ENCODE measurements at places on chromosomes 3 and 15.
A peak's percentile ranks its signal among the peaks of the same experiment; 100 is the strongest.

GRCh38 chr3:9600597-9600996 lies 47.0 kb upstream of the LHFPL4 start:
- no peak for DNase-seq

- peak; percentile 45 for DNase-seq
Measured at GRCh38 chr3:8443829-8444791, 57.5 kb upstream of the LMCD1 start.

DNA sequence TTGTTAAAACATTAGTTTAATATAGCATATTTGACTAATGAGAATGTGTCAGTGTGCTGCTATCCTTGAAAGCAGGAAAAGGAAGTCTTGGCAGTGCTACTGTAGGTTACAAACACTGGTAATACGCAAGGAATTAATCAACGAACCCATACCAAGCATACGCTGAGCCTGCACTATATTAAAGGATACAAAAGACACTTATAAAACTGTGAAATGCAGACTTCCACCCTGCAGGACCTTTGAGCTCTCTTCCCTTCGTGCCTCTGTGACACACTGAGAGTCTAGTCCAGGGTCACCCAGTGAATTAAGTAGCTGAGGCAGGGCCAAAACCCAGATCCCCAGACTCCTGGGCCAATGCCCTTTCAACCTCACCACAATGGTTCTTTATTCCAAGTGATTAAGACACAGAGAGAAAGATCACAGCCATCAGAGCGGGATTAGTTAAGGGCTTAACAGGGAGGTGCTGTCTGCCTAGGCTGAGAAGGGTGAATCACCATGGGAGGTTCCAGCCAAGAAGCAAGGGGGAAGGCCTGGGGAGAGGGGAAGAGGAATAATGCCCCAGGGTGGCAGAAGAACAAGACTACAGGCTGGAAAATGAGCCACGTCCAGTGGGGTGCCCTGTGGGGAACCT lies 6.8 kb downstream of the ANXA2 start:
- DNase-seq: no peak

DNA sequence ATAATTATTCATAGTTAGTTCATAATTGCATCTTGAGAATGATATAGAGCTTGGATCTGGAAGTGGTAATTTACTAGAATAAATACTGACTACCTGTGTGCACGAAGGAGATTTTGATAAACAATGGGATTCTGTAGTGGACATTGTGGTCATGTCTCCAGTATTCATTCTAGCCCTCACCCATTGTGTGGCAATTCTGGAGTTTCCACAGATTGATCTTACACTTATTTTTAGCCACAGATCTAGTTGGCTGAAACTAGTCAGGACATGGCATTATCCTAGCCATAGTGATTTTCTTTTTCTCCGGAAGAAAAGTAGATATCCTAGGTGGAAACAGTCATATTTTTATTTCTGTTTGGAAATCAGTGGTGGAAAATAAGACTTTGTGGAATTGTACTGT lies 833.1 kb downstream of the NAALADL2 start:
- no peak for DNase-seq

DNA sequence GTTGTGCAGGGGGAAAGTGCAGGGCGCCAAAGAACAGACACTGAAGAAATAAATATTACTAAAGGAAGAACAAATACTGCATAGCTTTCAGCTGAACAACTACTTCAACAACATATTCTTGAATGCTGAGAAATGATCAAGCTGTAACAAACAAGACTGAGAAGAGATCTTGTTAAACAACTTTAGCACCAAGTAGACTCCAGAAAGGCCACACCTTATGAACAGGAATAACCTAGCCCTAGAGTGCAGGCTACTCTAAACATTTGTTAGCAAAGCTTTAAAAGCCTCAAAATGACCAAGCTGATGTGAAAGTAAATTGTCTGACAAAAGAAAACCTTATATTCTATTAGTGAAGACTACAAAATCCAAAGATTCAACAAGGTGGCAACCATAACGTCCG lies 83.2 kb downstream of the POLQ start:
- no peak for DNase-seq

GRCh38 chr15:101303408-101303807 lies 8.4 kb upstream of the SNRPA1 start:
- no peak for DNase-seq

- no peak for DNase-seq
Measured at GRCh38 chr3:13647298-13648059, 98.6 kb downstream of the FBLN2 start.

GRCh38 chr15:91940496-91941381 lies 87.2 kb downstream of the SLCO3A1 start:
- no peak for DNase-seq

DNA sequence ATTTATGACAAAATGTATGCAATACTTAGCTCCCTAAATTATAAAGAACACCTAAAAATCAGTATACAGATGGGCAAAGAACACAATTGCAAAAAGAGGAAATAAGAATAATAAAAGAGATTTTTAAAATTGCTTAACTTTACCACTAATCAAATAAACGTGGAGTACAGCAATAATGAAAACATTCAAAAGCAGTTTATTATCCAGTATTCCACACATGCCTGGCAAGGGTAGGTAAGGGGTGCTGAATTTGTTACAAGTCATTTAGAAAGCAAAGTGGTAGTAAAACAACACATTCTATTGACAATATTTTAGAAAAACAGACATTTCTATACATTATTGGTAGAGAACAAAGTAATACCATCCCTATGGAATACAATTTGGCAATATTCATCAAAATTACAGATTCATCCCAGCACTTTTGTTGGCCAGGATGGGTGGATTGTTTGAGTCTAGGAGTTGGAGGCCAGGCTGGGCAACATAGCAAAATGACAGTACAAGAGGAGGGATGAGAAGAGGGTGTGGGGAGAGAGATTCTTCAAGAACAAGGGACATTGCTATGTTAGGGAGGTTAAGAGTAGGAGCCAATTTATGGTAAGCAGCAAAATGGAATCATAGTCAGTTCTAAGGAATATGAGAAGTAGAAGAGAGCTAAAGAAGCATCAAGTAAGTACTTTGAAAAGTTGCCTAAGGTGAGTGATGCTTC lies 3.7 kb upstream of the ACKR4 start:
- no peak for DNase-seq

- DNase-seq: no peak
Measured at GRCh38 chr15:47616876-47617275, 100.4 kb upstream of the SEMA6D start.

GRCh38 chr3:73493543-73494308 lies 131.0 kb downstream of the PDZRN3 start:
- DNase-seq: no peak

GRCh38 chr3:164851204-164851603 lies 227.1 kb downstream of the SI start:
- DNase-seq: no peak

DNA sequence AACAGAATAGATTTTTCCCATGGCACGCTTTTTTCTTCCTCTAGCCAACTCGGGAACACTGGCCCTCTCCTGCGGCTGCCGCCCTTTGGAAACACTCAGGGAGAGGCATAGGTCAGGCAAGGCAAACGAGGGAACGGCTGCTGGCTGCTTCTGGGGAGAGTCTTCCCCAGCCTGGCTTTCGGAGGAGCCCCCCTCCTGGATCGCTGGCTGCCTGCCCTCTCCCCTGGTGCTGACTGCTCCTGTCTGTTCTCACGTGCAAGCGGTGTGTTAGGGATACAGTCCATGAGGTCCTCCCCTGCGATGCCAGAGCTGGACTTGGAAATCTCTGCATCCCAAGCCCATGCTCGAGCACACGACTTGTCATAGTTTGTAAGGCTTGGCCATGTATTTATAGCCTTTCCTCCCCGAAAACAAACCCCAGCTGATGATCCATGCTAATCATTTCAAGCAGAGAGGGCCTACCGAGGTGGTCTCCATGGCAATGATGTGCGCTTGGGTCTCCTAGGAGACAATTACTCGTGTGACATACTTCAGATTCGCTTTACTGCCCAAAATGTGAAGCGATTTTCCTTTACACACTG lies 315.6 kb upstream of the ATP10A start:
- no peak for DNase-seq

GRCh38 chr3:15271785-15272381 lies 60.5 kb downstream of the SH3BP5 start:
- DNase-seq: no peak

GRCh38 chr15:37877851-37878741 lies 56.3 kb upstream of the TMCO5A start:
- DNase-seq: no peak

DNA sequence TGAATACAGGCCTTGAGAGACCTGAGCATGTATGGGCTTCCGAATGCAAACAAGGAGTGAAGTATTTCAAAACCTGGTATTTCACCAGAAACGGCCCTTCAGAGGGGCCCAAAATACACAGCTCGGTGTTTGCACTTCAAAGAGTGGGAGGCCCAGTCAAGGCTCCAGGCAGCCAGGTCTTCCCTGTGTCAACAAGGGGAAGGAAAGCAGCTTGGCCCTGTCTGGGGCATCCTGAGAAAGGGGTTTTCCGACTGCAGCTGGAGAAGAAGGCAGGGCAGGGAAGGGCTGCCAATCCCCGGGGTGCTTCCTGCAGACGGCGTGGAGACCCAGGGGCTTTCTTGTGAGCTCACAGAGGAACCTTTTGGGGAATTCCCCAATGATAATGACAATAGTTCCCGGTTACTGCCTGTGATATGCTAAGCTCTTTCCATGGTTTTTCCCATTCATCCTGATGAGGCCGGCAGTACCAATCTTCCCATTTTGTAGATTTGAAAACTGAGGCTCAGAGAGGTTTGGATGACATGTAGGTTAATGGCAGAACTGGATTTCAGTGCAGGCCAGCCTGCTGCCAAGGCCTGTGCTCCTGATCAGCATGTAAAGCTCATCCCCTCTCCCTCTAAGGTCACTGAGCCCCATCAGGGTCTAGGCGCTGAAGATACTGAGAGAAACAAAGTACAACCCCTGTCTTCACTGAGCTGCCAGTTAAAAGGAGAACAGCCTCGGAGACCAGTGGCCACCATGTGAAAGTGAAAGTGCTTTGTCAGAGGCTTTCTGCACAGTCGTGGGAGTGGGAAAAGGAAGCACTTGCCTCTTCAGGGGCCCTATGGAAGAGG lies 43.0 kb upstream of the TLE3 start:
- DNase-seq: no peak

DNA sequence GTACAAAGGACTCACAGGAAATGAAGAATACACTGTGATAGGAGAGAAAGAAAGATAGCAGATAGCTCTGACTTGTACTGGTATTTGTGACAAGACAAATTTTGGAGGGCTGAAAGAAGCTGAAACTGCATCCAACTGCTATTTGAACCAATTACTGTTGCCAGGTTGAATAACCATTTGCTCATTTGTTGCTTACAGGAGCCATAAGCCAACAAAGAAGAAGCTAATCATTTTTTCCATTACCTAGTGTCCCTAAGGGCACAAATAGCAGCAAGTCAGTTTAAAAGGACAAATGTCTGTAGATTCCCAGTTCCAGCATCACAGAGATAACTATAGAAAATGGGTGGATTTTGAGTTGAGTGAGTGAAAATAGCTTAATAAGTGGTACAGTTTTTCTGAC lies 376.9 kb upstream of the ARPP21 start:
- DNase-seq: peak; percentile 37

GRCh38 chr15:86804406-86804805 lies 724.7 kb downstream of the AGBL1 start:
- no peak for DNase-seq

DNA sequence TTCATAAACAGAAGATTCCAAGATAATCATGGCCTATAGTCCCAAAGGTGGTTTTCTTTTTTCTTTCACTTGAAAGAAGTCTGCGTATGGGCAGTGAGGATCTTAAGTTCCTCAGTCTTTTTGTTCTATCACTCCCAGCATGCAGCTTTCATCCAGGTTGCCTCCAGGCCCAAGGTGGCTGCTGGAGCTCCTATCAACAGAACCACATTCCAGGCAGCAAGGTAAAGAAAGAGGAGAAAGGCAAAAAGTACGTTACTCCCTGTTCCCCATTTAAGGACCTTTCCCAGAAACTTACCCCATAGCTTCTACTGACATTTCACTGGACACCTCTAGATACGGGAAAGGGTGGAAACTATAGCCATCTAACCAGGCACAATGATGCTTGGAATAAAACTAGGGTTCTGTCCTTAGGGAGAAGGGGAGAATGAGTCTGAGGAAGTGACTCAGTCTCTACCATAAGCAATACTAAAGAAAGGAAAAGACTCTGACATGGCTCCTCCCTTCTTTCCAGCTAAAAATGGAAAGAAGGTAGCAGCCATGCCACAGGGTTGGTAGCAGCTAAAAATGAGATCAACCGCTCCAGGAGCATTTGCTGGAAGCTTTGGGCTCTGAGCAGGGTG lies 313.9 kb upstream of the NR2E3 start:
- DNase-seq: no peak

- no peak for DNase-seq
Measured at GRCh38 chr15:23866832-23867231, 179.7 kb upstream of the NDN start.

DNA sequence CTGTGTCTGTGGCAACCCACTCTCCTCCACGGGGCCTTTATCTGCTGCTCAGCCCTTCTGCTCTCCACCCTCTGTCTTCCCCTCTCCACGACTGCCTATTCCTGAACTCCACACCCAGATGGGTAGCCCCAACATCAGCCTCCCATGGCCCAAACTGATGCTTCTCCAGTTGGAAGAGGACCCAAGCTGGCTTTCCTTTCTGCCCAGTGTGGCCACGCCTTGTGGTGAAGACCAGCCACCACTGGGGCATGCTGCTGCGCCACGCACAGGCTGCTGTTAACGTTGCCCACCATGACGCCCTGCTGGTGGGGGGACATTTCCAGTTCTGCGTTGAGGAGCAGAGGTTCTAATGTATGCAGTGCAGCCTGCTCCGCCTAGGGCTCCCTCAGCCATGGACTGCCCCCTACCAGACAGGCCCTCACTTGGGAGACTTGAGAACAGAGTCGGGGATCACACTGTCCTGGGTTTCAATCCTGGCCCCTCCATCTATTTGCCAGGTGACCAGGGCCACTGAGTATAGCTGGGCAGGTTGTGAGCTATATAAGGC lies 26.9 kb downstream of the CFAP100 start:
- DNase-seq: no peak

DNA sequence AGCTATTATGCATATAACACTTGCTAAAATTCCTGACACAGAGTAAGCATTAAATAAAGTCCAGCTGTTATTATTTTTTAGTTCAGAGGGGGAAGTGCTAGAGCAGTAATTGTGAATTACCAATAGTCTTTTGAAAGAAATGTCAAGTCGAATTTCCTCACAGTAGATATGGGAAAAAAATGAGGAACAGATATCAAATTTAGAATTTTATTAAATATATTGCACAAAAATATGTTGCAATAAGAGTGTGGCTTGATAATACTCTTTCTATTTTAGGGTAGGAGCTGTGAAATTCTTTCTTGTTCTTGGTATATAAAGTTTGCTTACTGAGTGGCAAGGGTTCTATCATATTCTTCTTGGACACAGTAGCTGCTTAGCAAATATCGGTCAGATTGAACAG lies 181.3 kb downstream of the NFKBIZ start:
- no peak for DNase-seq

- no peak for DNase-seq
Measured at GRCh38 chr3:34998902-34999301, 640.4 kb upstream of the ARPP21 start.
